ENCODE measurements at places on chromosomes 6 and 20. TPM values are rescaled to one million over a fixed set of nuclear protein-coding genes. Genes with fewer than 3 reads are reported as not detected.
A peak's percentile ranks its signal among the peaks of the same experiment; 100 is the strongest.

DNA sequence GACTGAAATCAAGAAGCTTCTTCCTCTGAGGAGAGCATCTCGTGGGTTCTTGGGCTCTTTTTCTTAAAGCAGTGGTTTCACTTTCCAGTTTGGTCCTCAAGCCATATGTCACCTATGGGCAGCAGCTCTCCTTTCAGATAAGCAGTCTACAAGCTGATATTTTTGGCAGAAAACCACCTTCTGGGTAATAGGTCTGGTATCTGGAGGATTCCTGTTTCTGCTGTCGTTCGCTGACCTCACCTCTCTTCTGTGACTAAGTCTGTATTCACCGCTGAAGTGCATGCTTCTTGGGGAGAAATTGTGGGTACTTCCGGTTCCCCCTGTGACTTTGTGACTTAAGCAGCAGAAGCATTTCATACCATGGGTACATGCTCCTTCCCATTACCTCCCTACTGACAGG is 193.6 kb downstream of the EDN1 start:
- H3K4me1 ChIP-seq, result no peaks in the 10 kb centered on the region
- no peak overlapping the region for H3K27ac ChIP-seq
- H3K36me3 ChIP-seq, result no peaks in the 10 kb centered on the region
- no peak for DNase-seq

- no peaks in the 10 kb centered on the region for H3K27me3 ChIP-seq
- no peak overlapping the region for H3K27ac ChIP-seq
- no peaks in the 10 kb centered on the region for H3K4me1 ChIP-seq
- no peaks in the 10 kb centered on the region for H3K36me3 ChIP-seq
- no peak overlapping the region for H3K4me3 ChIP-seq
Observed at GRCh38 chr6:147689398-147689797, 180.9 kb downstream of the SAMD5 start.

Gene MAPK13
- total RNA-seq, result 38.2 TPM

- no peaks in the 10 kb centered on the region for H3K4me1 ChIP-seq
- no peak overlapping the region for H3K27ac ChIP-seq
- no peaks in the 10 kb centered on the region for H3K27me3 ChIP-seq
- DNase-seq, result no peak
- no peak overlapping the region for H3K4me3 ChIP-seq
Observed at GRCh38 chr6:143811501-143812157, 31.5 kb upstream of the LTV1 start.

DNA sequence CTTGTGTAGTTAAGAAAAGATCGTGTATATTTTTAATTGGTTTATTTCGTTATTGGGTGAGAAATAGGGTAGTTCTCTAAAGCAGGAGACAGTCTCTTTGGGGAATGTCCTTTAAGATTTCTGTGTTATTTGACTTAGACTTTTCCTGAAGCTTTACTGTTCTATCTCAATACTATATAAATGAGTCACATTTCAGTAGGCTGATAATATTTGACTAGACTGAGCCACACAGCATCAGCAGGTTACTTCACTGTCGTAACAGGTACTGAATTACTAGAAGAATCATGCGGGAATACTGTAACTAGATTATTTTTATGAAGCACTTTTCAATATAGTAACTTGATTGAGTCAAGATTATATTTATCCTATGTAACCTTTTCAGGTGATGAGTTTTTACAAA is 1.4 kb downstream of the SMAP1 start:
- no peak overlapping the region for H3K27ac ChIP-seq
- H3K4me1 ChIP-seq, result peaks cover 19% of the 10 kb centered on the region
- H3K4me3 ChIP-seq, result no peak overlapping the region
- no peaks in the 10 kb centered on the region for H3K27me3 ChIP-seq
- no peaks in the 10 kb centered on the region for H3K36me3 ChIP-seq

DNA sequence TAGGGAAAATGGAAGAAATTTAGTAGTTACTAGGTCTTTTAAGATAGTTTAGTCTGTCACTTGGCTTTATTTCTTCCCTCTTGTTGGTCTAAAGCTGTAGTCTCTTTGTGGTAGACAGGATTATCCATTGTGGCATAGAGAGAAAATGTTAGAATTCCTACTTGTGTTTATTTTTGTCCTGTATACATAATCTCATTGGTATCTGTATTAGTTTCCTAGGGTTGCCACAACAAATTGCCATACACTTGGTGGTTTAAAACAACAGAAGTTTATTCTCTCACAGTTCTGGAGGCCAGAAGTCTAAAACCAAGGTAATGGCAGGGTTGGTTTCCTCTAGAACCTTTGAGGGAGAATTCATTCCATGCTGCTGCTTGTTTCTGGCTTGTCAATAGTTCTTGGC is 119.4 kb downstream of the ZFAND3 start:
- H3K4me3 ChIP-seq, result no peak overlapping the region
- H3K4me1 ChIP-seq, result no peaks in the 10 kb centered on the region

GRCh38 chr6:49799090-49799489 is 12.0 kb upstream of the PGK2 start:
- H3K4me1 ChIP-seq, result no peaks in the 10 kb centered on the region
- H3K27ac ChIP-seq, result no peak overlapping the region
- H3K27me3 ChIP-seq, result no peaks in the 10 kb centered on the region
- H3K36me3 ChIP-seq, result no peaks in the 10 kb centered on the region
- H3K4me3 ChIP-seq, result no peak overlapping the region

Gene SLC44A4
- 0.96 TPM for total RNA-seq

GRCh38 chr6:152399399-152399798 is 237.8 kb downstream of the SYNE1 start:
- H3K36me3 ChIP-seq, result peaks cover 12% of the 10 kb centered on the region
- no peaks in the 10 kb centered on the region for H3K4me1 ChIP-seq
- H3K27ac ChIP-seq, result no peak overlapping the region
- no peak overlapping the region for H3K4me3 ChIP-seq
- no peaks in the 10 kb centered on the region for H3K27me3 ChIP-seq

DNA sequence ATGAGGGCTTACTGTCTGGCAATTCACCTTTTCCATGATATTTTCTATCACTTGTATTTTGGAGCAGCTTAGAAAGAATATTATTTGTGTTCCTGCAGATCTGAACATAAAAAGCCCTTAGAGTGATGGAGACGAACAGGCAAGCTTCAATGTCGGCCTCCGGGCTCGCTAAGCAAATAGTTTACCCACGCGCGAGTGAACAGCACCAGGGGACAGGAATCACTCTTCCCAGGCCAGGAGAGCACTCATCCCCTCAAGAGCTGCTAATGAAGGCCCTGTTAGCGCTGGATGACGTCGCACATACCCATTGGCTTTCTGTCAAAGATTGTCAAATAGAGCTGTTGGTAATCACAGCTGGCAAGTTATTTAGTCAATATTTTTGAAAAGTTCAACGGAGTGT is 395.7 kb downstream of the ZFAND3 start:
- no peak overlapping the region for H3K4me3 ChIP-seq
- H3K4me1 ChIP-seq, result no peaks in the 10 kb centered on the region
- H3K27me3 ChIP-seq, result no peaks in the 10 kb centered on the region
- H3K27ac ChIP-seq, result no peak overlapping the region
- H3K36me3 ChIP-seq, result no peaks in the 10 kb centered on the region

Gene TREM2
- not detected for total RNA-seq

Gene PLN
- not detected for total RNA-seq

- no peaks in the 10 kb centered on the region for H3K36me3 ChIP-seq
- no peak for DNase-seq
- H3K27ac ChIP-seq, result no peak overlapping the region
- H3K27me3 ChIP-seq, result no peaks in the 10 kb centered on the region
- H3K4me1 ChIP-seq, result no peaks in the 10 kb centered on the region
Observed at GRCh38 chr6:119470893-119471542, 121.5 kb upstream of the MAN1A1 start.

DNA sequence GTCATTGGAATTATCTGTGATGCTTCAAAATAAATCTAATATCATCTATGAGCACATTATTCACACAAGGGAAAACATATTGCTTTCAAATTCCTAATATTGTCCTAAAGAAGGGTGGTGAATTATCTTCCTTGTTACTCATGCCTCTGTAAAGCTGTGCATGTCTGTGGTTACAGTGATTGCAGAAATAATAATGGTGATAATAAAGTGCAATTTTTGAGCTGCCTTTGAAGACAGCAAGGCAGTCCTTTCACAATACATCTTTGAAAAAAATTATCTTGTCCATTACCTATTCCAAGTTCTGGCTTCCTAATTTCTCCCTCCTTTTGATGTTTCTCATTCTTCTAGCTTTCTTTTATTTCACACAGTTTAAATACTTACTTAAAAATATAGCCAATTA is 442.1 kb upstream of the EYS start:
- no peaks in the 10 kb centered on the region for H3K27me3 ChIP-seq
- H3K36me3 ChIP-seq, result no peaks in the 10 kb centered on the region
- H3K4me3 ChIP-seq, result no peak overlapping the region
- no peak for DNase-seq
- no peak overlapping the region for H3K27ac ChIP-seq
- H3K4me1 ChIP-seq, result no peaks in the 10 kb centered on the region

- DNase-seq, result no peak
- H3K4me3 ChIP-seq, result no peak overlapping the region
- no peaks in the 10 kb centered on the region for H3K36me3 ChIP-seq
- no peak overlapping the region for H3K27ac ChIP-seq
- H3K4me1 ChIP-seq, result no peaks in the 10 kb centered on the region
- H3K27me3 ChIP-seq, result peaks cover 28% of the 10 kb centered on the region
Observed at GRCh38 chr20:23541330-23541729, 27.0 kb downstream of the CST9L start.

DNA sequence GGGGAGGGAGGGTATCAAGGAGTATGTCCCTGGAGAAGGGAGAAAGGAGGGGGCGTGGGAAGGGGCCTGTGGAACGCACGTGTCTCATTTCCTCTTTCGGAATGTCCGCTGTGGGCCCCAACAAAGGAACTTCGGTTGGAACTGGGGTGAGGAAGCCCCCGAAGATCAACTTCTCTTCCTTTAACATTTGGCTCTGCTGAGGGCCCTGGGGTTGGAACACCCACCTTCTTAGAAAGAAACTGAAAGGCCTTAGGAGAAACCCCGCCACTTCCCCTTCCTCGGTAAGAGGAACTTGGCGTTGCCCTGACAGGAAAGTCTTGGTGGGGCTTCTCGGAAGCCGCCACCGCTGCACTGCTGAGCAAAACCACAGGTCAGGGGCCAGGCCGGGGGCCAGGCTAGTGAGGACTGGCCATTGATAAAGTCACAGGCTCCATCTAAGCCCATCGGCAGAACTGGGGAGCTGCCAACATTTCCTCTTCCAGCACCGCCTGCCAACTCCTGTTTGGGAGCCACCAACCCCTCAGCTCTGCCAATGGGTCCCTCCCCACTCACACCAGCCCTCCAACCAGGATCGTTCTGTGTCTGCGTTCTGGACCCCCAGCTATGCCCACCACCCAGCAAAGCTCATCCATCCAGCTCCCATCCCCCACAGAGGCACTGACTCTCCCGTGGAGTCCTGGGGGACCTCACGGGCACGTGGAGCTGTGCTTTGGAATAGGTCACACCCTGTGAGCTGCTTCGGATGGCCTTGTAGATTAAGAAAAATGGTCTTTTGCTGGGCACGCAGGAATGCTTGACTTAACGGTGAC is 44.8 kb downstream of the FGD2 start:
- peaks cover 66% of the 10 kb centered on the region for H3K4me1 ChIP-seq
- peak; percentile 42 for DNase-seq
- peak overlapping the region; percentile 35 for H3K4me3 ChIP-seq
- H3K36me3 ChIP-seq, result no peaks in the 10 kb centered on the region

DNA sequence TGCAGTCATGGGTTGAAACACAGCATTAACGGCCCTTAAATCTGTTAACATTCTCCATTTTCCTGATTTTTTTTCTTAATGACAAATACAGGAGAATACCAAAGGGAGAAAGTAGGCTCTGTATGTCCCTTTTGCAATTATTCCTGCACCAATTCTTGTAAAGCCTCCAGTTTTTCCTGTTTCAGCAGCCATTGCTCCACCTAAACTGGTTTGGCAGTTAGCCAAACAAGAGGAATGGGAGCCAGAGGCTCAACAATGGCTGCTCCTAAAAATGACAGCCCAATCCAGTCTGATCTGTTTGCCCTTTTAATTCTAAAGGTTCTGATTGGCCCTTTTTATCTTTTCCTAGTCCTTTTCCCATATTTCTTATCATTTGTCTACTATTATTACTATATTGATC is 284.2 kb upstream of the SGK1 start:
- H3K27me3 ChIP-seq, result peaks cover 7% of the 10 kb centered on the region
- H3K27ac ChIP-seq, result no peak overlapping the region
- H3K36me3 ChIP-seq, result no peaks in the 10 kb centered on the region
- H3K4me1 ChIP-seq, result no peaks in the 10 kb centered on the region

Gene CALHM4
- total RNA-seq, result not detected

DNA sequence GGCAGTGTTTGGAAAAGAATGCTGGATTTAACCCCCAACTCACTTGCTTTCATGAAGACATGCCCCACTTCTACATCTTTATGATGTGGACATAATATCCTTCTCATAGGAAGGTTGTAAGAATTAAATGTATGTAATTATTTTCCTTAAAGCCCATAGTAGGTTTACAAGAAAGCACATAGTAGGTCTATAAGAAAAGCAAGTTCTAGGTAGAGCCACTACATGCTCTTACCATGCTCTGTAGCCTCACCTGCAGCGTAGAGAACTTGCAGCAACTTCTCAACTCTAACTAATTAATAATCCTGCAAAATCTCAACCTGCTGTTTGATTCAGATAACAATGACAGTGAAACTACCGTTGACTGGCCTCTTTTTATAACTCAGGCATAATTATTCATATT is 288.4 kb downstream of the TSHZ2 start:
- peaks cover 13% of the 10 kb centered on the region for H3K27me3 ChIP-seq
- DNase-seq, result no peak
- H3K36me3 ChIP-seq, result no peaks in the 10 kb centered on the region
- no peak overlapping the region for H3K4me3 ChIP-seq
- no peak overlapping the region for H3K27ac ChIP-seq

DNA sequence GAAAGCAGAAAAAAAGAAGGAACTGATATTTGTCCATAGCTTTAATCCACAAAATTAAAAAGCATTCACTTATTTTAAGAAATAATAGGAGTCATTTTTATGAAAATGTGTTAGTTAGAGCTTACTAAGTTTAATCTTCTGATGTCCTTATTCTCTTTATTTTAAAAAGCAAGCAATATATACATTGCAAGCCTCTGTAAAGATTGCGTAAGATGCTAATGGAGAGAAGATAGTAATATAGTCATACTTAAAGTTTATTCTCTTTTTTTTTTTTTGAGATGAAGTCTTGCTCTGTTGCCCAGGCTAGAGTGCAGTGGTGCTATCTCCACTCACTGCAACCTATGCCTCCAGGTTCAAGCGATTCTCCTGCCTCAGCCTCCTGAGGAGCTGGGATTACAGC is 39.7 kb downstream of the AIG1 start:
- no peaks in the 10 kb centered on the region for H3K36me3 ChIP-seq
- no peaks in the 10 kb centered on the region for H3K27me3 ChIP-seq
- H3K27ac ChIP-seq, result no peak overlapping the region
- no peak overlapping the region for H3K4me3 ChIP-seq

Gene MSH5
- total RNA-seq, result 15.1 TPM

Gene SERINC1
- total RNA-seq, result 110 TPM

DNA sequence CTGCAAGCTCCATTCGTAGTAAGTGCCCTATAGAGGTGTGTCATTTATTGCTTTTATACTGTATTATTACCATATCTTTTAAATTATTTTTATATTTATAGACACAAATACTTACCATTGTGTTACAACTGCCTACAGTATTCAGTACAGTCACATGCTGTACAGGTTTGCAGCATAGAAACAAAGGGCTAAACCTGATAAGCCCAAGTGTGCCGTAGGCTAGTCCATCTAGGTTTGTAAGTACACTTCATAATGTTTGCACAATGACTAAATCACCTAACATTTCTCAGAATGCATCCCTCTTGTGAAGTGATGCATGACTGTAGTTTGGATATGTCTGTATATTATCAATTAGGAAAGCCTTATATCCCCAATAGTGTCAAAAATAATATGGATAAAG is 122.8 kb downstream of the CLVS2 start:
- no peak for DNase-seq
- H3K36me3 ChIP-seq, result no peaks in the 10 kb centered on the region
- H3K4me1 ChIP-seq, result no peaks in the 10 kb centered on the region

- no peaks in the 10 kb centered on the region for H3K36me3 ChIP-seq
- H3K27me3 ChIP-seq, result no peaks in the 10 kb centered on the region
- H3K4me3 ChIP-seq, result no peak overlapping the region
- H3K4me1 ChIP-seq, result peaks cover 7% of the 10 kb centered on the region
- H3K27ac ChIP-seq, result no peak overlapping the region
Observed at GRCh38 chr20:41314386-41314785, 3.1 kb downstream of the ZHX3 start.
